Stimulated activated naive CD4-positive, alpha-beta T cell treated with Interleukin-2 at 50 U/mL for 16 hours (primary cell): ENCODE measurements at places on chromosomes 7 and 10.

DNA sequence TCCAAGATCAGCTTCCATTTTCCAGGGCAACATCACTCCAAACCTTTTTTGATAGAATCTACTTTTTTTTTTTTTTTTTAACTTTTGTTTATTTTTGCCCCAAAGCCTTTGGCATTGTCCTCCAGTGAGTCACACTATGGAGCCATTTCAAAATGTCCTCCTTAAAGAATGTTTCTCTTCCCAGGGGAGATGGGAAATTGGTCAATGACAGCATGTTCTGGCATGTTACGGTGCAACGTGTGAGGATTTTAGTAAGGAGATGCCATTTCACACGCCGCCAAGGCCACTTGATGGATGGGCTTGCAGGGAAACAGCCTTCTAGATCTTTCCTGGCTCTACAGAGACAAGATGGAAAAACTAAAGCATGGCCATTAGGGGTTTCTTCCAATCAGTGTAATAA, 30.7 kb upstream of the TRIL start:
- DNase-seq = no peak

GRCh38 chr7:17940951-17941431, 697 bp upstream of the SNX13 start:
- DNase-seq = no peak

DNA sequence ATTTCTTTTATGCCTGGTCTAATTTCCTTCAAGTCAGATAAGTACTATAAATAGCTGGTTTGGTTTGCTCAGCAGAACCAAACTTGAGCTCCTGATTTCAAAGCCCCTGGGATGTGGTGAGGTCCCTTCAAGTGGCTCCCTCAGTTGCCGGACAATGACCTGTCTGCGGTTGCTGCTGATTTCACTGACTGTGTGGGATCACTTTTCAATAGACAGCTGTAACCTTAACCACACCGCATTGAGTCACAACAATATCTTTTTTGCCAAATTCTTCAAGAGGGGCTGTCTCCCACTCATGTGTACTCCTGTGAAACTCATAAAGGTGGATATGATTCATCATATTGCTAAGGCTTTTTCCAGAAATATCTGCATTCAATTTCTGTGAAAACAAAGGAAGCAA, 23.1 kb upstream of the ITGA8 start:
- no peak for DNase-seq

GRCh38 chr10:108556186-108556585, 1367.1 kb downstream of the XPNPEP1 start:
- DNase-seq = no peak
